ENCODE measurements at places on chromosomes 11 and 22. TPM values are rescaled to one million over a fixed set of nuclear protein-coding genes. Genes with fewer than 3 reads are reported as not detected.

DNA sequence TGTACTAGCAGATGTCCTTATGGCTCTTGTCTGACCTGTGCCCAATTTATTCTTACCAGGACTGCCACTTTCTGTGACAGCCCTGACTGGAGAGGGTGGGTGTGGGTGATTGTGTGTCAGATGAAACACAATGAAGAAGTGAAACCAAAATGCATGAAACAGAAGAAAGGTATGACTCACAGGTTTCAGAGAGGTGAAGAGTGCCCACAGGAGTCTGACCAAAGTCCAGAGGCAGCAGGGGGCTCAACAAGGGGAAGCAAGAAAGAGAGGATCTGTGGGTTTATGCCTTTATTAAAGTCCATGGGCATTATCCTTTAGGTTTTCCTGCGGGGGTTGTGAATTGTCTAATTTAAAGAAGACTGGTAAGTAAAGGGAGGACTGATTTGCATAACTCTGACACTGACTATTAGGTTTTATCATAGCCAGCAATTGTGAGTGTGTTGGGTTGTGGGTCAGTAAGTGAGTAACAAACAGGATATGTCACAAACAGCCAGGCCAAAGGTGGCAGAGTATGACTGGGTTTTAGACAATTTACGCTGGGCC is 3.9 kb upstream of the OR4C6 start:
- H3K4me1 ChIP-seq: no peaks in the 10 kb centered on the region
- no peaks in the 10 kb centered on the region for H3K36me3 ChIP-seq
- no peaks in the 10 kb centered on the region for H3K27me3 ChIP-seq
- H3K4me3 ChIP-seq: no peak overlapping the region

Gene OR4A5
- total RNA-seq: not detected

- no peaks in the 10 kb centered on the region for H3K36me3 ChIP-seq
- H3K27me3 ChIP-seq: peaks cover 41% of the 10 kb centered on the region
- H3K4me3 ChIP-seq: no peak overlapping the region
- DNase-seq: no peak
- no peak overlapping the region for H3K27ac ChIP-seq
Observed at GRCh38 chr11:44402466-44403075, 92.6 kb upstream of the ALX4 start.

Gene OR2AT4
- not detected for total RNA-seq

GRCh38 chr11:96168623-96169022 is 174.4 kb downstream of the MAML2 start:
- no peak overlapping the region for H3K4me3 ChIP-seq
- no peaks in the 10 kb centered on the region for H3K27me3 ChIP-seq
- H3K36me3 ChIP-seq: no peaks in the 10 kb centered on the region

Gene OR52I2
- not detected for total RNA-seq

- H3K27ac ChIP-seq: no peak overlapping the region
- peaks cover 23% of the 10 kb centered on the region for H3K4me1 ChIP-seq
- peaks cover 15% of the 10 kb centered on the region for H3K27me3 ChIP-seq
- DNase-seq: no peak
- peaks cover 3% of the 10 kb centered on the region for H3K36me3 ChIP-seq
Observed at GRCh38 chr11:45097721-45098493, 48.5 kb upstream of the PRDM11 start.

GRCh38 chr11:125842321-125842948 is 9.3 kb downstream of the PATE4 start:
- H3K4me1 ChIP-seq: no peaks in the 10 kb centered on the region
- no peak overlapping the region for H3K4me3 ChIP-seq
- no peak for DNase-seq

GRCh38 chr11:44404736-44405395 is 94.9 kb upstream of the ALX4 start:
- DNase-seq: no peak
- H3K36me3 ChIP-seq: no peaks in the 10 kb centered on the region
- H3K4me1 ChIP-seq: no peaks in the 10 kb centered on the region
- H3K27me3 ChIP-seq: peaks cover 57% of the 10 kb centered on the region

GRCh38 chr11:72512956-72513355 is 78.6 kb upstream of the CLPB start:
- H3K4me1 ChIP-seq: no peaks in the 10 kb centered on the region
- no peak for DNase-seq
- no peak overlapping the region for H3K4me3 ChIP-seq
- H3K36me3 ChIP-seq: peaks cover 9% of the 10 kb centered on the region
- H3K27ac ChIP-seq: no peak overlapping the region

- no peak overlapping the region for H3K27ac ChIP-seq
- H3K27me3 ChIP-seq: peaks cover 45% of the 10 kb centered on the region
- peaks cover 2% of the 10 kb centered on the region for H3K36me3 ChIP-seq
- DNase-seq: no peak
- H3K4me1 ChIP-seq: no peaks in the 10 kb centered on the region
Observed at GRCh38 chr11:112477581-112478317, 217.1 kb upstream of the PLET1 start.

Gene PATE2
- not detected for total RNA-seq

- no peak overlapping the region for H3K4me3 ChIP-seq
- no peak overlapping the region for H3K27ac ChIP-seq
- no peak for DNase-seq
- peaks cover 2% of the 10 kb centered on the region for H3K36me3 ChIP-seq
Observed at GRCh38 chr11:737366-737765, 9.9 kb upstream of the TALDO1 start.

- H3K4me3 ChIP-seq: no peak overlapping the region
- H3K36me3 ChIP-seq: peaks cover 10% of the 10 kb centered on the region
- peaks cover 9% of the 10 kb centered on the region for H3K4me1 ChIP-seq
- H3K27me3 ChIP-seq: peaks cover 64% of the 10 kb centered on the region
Observed at GRCh38 chr22:25419247-25420113, 145.0 kb upstream of the GRK3 start.

Gene APLNR
- total RNA-seq: not detected

GRCh38 chr11:128686021-128686741 is 7.7 kb upstream of the FLI1 start:
- DNase-seq: no peak
- H3K36me3 ChIP-seq: no peaks in the 10 kb centered on the region
- H3K4me1 ChIP-seq: peaks cover 37% of the 10 kb centered on the region
- H3K27me3 ChIP-seq: peaks cover 54% of the 10 kb centered on the region

DNA sequence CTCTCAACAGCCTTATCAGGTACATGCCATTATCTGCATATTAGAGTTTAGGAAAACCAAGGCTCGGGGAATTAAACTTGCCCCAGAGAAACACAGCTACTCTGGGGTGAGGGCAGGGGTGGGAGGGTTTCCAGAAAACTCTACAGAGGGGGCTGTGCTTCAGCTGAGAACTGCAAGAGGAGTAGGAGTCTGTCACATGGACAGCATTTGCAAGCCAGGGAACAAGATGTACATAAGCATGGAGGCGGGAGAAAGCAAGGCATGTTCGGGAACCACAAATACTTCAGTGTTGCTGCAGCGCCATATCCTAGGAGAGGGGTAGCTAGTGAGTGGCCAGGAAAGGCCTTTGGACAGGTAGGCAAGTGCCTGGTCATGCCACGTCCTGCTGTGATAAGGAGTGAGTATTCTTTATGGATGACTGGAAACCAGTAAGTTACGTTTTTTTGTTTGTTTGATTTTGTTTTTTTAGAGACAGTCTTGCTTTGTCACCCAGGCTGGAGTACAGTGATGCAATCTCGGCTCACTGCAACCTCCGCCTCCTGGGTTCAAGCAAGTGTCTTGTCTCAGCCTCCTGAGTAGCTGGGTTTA is 57.2 kb downstream of the GRAMD1B start:
- H3K36me3 ChIP-seq: no peaks in the 10 kb centered on the region
- H3K4me1 ChIP-seq: no peaks in the 10 kb centered on the region
- DNase-seq: no peak
- H3K27ac ChIP-seq: no peak overlapping the region
- H3K27me3 ChIP-seq: no peaks in the 10 kb centered on the region
- H3K4me3 ChIP-seq: no peak overlapping the region

Gene TRIM49
- not detected for total RNA-seq

Gene TLCD5
- 8.8 TPM for total RNA-seq

DNA sequence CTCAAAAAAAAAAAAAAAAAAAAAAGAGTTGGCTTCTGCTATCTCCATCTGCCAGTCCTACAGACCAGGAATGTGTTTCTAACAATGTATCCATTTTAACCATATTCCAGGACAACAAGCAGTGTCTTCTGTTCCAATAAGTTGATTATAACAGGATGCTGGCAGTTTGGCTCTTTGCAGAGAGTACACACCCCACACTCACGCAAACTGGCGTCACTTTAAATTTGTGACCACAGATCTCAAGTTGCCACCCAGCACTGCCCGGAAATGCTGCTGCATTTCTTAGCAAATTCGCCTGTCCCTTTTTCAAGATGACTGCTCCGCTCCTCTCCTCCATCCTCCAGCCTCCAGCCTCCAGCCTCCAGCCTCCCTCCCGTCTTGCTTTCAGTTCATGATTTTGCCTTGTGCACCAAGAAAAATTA is 44.3 kb downstream of the SCGB1A1 start:
- H3K4me1 ChIP-seq: peaks cover 24% of the 10 kb centered on the region
- peaks cover 2% of the 10 kb centered on the region for H3K36me3 ChIP-seq
- no peak overlapping the region for H3K27ac ChIP-seq
- no peak overlapping the region for H3K4me3 ChIP-seq
- no peaks in the 10 kb centered on the region for H3K27me3 ChIP-seq

Measured in chondrocyte (in vitro differentiated cells).